M059J (cell line): ENCODE measurements at places on chromosomes 11 and 22.

DNA sequence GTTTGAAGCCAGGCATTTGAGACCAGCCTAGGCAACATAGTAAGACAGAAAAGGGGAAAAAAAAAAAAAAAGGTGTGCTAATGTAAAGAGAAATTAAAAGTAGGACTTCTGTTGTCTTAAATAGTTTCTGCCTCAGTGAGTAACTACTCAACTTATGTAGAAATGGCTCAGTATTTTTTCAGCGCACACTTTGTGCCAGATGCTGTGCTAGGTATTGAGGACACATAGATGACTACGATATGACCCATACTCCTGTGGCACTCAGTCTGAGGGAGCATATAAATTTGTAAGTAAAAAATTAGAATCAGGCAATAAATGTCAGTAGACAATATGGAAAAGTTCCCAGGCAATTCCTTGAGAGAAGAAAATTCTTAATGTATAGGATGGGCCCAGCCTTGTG, 93.9 kb downstream of the YAP1 start:
- no peak for DNase-seq

GRCh38 chr11:18221274-18221876, 15.2 kb downstream of the SAA4 start:
- no peak for DNase-seq

GRCh38 chr11:129946256-129946655, 50.9 kb upstream of the NFRKB start:
- DNase-seq, result peak; percentile 32

GRCh38 chr11:47912843-47913437, 64.8 kb upstream of the NUP160 start:
- no peak for DNase-seq

- no peak for DNase-seq
These were observed 142.2 kb downstream of the WNT7B start for GRCh38 chr22:45834795-45835194.

- DNase-seq, result no peak
These were observed 340.2 kb downstream of the TBC1D22A start for GRCh38 chr22:47102648-47103047.
